ENCODE measurements at places on chromosomes 5 and 9.

GRCh38 chr5:92704590-92704989 is 876.4 kb downstream of the NR2F1-AS1 start:
- DNase-seq = peak; percentile 62

- no peak for DNase-seq
Measured at GRCh38 chr5:133242221-133242835, 190.5 kb downstream of the HSPA4 start.

GRCh38 chr9:93598647-93599241 is 22.4 kb downstream of the PHF2 start:
- DNase-seq = peak; percentile 42

DNA sequence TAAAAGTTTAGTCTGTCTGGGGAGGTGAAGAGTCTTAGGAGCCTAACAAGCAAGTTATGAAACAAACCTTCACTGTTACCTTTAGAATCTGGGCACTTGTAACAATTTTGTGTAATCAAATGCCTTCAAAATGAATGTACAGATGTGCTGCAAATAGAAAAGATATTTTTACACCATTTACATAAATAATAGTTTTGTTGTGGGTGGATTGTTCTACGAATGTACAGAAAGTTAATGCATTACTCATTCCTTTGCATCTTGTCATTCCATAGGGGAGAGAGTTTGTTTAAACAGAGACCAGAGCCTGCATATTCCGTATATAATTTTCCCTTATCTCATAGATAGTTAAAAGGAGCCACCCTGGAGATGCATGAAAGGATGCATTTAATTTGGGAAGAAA is 576.9 kb upstream of the SGCD start:
- DNase-seq = peak; percentile 62

DNA sequence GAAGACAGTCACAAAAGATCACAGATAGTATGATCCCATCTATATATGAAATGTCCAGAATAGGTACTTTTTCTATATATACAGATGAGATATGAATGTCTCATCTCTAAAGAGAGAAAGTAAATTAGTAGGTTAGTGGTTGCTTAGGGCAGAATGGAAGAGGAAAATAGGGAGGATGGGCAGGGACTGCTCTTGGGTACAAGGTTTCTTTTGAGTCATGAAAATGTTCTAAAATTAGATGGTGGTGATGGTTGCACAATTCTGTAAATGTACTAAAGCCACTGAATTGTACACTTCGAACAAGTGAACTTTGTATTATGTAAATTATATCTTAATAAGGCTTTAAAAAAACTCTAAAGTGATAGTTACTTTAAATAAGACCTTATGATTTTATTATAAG is 59.6 kb upstream of the GRAMD2B start:
- DNase-seq = no peak

GRCh38 chr9:12774861-12775678 is at the start of gene LURAP1L:
TSS of gene LURAP1L (plus strand) at chr9:12775020. CDS start at chr9:12775716, 696 bp downstream.
- peak; percentile 69 for DNase-seq

GRCh38 chr9:120259100-120259499 is 320.9 kb downstream of the CDK5RAP2 start:
- DNase-seq = no peak

- peak; percentile 23 for DNase-seq
Measured at GRCh38 chr5:128490761-128491160, 47.3 kb downstream of the FBN2 start.

DNA sequence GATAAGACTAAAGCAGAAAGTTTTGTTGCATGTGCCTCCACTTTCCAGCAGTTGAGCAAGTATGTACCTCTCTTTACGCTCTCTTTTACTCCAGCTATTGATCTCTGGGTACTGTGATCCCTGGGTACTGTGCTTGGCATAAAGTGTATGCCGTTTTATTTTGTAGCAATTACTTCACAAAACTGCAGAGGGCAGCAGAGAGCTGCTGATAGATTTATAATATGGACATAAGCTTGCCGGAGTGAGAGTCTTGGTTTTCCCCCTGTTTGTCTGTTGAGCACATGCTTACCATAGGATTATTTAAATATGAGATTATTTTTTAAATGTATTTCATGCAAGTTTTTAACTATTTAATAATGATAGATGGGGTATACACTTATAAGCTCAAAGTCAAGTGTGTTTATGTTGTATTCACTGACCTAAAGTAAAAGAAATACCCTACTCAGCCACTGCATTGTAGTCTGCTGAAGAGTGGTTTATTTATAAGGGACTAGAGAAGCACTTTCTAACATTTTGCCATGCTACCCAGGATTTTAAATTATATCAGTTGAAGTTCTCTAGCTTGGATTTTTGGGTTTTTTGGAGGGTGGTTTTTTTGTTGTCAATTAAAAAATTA is 13.0 kb downstream of the TTC1 start:
- peak; percentile 56 for DNase-seq

Measured in fibroblast of skin of right biceps (primary cell).